NCI-H774 (cell line): ENCODE measurements at places on chromosomes 5 and 9.

DNA sequence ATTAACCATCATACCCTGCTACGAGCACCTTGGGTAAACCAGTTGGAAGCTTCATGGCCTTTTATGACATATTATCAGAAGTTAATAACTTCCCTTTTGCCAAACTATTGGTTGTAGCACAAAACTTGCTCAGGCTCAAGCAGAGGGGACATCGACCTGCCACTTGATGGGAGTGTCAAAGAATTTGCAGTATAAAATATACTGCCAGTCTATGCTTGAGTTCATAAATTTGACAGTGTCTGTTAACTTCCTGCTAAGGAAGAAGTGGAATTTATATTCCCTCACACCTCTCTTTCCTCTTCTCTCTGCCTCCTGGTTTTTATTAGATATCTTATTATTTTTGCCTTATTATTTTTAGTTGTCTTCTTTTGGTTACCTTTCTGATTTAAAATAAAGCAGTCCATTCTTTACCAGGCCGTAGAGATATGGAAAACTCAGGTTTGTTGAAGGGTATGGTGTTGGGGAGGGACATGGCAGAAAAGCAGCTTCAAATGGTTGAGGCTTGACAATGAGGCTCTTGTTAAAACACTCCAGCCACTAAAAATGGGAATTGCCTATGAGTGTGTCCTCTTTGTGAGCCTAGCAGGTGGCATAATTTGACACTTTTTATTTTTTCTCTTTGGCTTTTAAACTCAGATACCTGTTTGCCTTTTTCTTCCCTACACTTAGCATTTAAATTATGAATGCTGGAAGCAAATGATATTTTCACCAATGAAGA is 298.0 kb downstream of the DOCK8 start:
- DNase-seq, result no peak

- DNase-seq, result no peak
Measured at GRCh38 chr5:108437425-108437824, 55.5 kb upstream of the FBXL17 start.

DNA sequence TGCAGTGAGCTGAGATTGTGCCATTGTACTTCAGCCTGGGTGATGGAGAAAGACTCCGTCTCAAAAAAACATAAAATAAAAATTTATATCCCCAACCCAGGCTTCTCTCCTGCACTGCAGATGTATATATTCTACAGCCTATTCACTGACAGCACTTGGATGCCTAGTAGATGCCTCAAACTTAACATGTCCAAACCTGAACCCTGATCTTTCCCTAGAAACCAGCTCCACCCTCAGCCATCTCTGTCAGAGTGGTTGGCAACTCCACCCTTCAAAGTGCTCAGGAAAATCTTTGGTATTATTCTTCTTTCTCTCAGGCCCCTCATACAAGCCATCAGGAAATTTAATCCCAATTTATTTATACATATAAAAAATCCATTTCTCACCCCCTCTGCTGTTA is 36.9 kb upstream of the TXN start:
- no peak for DNase-seq

DNA sequence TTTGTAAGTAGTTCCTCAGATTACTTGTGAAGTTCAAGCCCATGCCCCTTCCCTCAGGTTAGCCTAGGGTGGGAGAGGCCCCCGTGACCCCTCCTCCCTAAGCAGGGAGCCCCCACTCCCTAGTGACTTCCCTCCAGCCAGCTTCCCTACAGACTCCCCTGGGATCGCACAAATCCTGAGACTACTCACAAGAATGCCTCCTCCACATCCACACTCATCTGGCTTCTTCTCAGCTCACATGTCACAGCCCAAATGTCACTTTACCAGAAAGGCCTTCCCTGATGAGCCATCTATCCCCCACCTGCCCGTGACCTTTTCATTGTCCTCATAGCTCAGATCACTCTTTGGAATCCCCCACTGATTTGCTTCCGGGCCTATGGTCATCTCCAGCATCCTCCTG is 96.7 kb upstream of the ARAP3 start:
- DNase-seq, result no peak

DNA sequence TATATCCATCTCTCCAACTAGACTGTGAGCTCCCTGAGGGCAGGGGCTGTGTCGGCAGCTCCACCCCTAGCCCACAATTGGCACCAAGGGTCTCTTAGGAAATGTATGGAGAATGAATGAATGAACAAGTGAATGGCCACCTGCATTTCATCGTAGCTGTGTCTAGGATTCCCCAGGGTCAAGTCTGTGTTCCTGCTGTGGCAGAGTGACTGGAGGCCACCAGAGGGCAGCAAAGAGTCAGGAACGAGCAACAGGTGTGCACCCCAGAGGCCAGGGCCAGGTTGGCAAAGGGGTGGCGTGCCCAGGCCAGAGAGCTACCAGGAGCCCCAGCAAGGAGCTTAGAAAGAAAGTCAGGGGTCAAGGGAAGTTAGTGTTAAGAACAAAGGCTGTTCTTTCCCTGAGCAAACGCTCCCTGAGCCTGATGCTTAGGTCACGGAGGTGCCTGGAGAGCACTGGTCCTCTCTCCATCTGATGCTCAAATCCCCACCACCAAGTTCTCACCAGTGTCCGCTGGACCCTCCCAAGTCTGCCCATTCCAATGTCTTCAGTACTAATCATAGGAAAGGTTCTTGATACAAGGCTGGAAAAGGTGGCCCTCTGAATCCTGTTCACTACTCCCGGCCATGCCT is 160.7 kb downstream of the PAX5 start:
- DNase-seq, result peak; percentile 65

DNA sequence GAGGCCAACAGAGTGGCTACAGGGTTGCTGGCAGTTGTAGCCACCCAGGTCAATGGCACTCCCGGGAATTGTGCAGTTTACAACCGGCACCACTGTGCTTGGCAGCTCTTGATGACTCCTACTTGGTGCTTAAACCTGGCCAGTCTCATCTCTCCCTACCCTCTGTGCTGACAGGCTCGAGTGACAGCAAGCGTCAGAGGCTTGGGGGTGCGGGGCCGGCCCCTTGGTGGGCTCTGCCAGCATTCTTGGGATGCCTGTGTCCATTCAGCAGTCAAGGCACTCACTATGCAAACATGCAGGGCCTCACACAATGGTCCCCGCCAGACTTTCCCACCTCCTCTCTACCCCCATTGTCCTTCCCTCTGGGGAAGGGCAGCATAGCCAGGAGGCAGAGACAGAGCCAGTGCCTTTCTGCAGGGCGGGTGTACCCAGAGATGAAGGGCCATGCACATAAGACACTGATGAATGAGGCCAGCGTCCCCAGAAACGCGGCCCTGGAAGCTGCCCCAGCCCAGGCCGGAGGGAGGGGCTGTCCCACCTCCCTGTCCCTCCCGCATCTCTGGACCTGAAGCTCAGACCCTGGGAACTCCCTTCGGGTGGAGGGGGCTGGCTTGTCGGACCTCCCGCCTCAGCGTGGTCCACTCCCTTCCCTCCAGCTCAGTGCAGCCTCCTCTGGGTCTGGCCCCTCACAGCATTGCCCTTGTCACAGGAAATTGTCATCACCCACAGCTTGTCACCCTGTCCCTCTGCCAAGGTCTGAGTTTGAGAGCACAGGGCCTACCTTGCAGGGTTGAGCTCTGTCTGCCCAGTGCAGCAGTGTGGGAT is 26.4 kb upstream of the NOTCH1 start:
- no peak for DNase-seq

DNA sequence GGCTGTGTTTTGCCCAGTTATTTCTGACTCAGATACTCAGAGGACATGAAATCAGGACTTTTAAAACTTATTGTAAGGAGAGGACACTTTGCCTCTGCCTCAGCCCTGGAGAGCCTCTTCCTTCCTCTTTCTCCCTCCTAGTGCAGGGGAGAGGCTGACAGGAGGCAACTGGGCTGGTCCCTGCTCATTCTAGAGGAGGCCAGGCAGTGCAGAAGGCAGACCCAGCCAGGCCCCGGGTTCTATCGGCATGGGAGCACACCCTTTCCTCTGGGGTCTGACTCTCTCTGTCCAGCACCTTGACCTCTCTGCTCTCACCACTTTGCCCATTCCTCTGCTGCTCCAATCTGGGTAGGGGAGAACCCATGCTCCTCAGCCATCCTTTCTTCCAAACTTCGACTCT is 16.0 kb upstream of the SMIM32 start:
- DNase-seq, result no peak

DNA sequence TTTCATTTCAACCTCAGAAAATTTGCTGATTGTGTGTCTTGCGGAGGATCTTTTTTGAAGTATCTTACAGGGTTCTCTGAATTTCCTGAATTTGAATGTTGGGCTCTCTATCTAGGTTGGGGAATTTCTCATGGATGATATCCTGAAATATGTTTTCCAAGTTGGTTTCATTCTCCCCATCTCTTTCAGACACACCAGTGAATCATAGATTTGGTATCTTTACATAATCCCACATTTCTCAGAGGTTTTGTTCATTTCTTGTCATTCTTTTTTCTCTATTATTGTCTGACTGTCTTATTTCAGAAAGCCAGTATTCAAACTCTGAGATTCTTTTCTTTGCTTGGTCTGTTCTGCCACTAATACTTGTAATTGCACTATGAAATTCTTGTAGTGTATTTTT is 456.9 kb downstream of the PRELID2 start:
- no peak for DNase-seq

DNA sequence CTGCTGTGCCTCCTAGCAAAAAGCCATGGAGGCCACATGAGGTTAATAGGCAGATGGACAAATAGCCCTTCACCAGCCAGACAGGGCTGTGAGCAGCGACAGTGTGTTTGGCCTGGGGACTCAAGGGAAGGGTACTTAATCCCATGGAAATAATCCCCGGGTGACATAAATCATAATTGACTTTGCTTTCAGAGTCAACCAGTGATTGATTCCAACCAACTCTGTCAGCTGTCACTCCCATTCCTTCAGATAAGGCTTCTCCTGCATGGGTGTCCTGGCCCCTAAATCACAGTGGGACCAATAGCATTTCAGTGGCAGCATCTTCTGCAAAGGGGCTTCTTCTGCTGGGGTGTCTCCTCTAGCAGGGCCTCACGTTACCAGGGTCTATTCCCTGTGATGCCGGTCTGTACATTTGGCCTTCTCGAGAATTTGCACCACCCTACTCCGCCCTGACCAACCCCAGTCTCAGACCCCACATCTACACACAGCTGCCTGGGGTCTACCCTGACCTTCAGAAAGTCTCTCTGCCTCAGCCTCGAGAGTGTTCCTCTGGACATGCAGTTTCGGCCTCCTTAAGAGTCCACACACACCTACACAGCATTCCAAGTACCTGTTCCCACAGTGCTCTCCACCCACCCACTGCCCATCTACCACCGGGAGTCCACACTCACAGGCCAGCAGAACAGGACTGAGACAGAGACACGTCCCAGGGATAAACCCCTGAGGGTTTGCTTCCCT is 3.7 kb downstream of the CLTB start:
- no peak for DNase-seq

GRCh38 chr5:119344231-119344630 is 11.6 kb upstream of the TNFAIP8 start:
- DNase-seq, result no peak

DNA sequence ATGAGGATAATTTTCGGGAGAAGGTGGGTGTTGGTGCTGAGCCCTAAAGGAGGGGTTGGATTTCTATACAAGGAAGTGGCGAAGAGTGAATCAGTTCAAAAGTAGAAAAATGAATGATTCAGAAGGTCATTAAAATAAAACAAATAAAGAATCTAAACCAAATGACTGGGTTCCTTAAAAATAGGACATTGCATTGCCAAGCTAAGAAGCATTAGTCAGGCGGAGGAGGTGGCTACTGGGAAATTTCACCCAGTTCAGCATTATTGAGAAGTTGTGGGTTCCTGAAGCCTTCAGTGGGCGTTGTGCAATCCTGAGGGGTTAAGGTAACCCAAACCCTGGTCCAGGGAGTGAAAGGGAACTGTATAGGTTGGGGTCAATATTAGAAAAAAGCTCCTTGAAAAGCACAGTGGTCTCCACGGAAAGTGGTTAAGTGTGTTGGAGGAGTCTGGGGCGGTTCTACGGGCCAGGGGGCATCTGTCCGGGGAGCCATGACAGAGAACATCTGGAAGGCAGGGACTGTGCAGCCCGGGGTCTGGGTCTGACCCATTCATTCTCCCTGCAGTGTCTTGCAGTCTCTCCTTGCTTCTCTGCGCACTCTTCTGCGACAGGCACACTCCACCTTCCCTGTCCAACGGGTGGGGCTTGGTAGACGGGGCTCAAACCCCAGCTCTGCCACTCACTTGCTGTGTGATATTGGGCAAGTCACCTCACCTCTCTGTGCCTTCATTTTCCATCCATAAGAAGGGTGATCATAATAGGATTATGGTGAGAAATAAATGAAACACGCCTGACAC is 27.6 kb upstream of the DUSP1 start:
- DNase-seq, result no peak

- DNase-seq, result no peak
Measured at GRCh38 chr5:42498000-42498399, 74.8 kb downstream of the GHR start.

- DNase-seq, result no peak
Measured at GRCh38 chr9:126752881-126753670, 51.8 kb upstream of the ZBTB43 start.

DNA sequence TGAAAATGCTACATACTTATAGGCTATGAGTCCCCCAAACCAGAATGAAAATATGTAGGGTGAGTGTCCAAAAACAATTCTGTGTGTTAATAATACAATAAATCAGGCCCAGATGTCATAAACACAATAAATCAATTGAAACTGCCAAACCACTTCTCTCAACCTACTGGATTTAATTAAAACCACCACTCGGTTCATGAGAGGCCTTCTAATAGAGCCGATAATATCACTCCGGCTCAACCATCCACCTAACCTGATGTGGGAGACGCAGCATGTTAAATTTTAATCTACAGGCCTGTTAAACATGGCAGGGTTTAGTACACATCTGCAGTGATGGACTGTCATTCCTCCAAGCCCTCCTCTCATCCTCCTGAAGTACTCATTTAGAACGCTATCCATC is 734.5 kb upstream of the ZNF608 start:
- no peak for DNase-seq

DNA sequence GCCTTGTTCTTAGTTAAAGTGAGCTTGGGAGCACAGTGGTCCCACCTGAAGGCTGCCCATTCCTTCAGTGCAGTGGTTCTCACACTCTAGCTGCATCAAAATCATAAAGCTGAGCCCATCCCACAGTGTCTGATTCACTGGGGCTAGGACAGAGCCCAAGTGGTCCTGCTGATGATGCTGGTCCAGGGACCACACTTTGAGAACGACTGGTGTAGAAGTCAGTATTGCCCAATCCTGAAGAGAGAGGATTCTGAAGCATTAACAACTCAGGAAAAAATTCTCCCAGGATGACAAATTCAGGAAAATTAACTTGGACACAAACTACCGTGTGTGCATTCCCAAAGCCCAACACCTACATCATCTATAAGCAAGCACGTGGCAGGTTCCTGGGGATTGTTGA is 176.2 kb downstream of the GABBR2 start:
- DNase-seq, result no peak
